ENCODE measurements at places on chromosomes 6 and 20.

GRCh38 chr6:15263780-15264374, 18.0 kb downstream of the JARID2 start:
- no peak for DNase-seq

DNA sequence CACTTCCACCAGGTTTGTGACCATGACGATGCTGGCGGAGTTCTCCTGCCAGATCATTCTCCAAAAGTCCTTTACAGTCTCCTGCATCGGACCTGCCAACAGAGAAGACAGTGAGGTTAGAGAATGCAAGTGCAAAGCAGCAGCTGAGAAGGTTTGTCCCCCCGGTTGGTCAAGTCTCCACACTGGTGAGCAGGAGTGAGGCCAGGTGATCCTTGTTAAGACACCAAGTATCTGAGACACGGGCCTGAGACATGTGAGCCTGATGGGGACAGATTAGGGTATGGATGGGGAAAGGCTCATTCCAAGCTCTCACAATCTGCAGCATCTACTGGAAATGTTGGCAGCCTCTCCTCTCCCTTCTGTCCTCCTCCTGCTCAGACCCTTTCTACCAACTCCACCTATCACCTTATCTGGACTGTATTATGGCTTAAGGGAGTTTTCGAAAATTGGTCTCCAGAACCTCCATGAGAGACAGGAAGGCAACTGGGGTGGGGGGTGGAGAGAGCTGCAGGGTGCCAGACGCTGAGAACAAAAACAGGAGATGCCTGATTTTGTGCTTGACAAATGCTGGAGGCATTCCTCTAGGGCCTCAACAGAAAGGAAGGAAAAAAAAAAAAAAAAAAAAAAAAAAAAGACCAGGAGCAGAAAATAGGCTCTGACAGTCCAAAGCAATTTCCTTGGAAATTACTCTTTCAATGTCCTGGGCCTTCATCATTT, 500.4 kb upstream of the CHD6 start:
- DNase-seq = no peak

DNA sequence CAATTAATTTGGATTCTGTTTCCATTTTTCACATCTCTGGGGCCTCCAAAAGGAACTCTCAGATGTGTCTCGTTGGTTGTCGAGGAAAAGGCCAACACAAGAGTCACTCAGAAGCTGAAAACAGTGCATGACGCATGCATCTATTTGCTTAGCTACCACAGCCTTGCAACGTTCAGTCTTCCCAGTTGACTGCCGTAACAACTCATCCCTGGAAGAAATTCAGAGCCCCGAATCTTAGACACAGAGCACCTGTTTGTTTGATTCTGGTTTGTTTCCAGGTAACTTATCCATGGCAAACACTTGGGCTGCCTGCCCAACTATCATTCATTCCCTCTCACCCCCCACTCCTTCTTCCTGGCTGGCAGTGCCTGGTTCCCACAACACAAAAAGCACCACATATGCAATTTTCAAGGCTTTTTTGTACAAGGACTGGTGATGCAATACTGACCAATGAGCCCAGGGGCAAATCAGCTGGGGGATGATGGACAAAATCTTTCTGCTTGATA, 60.5 kb downstream of the ZMYND8 start:
- DNase-seq = no peak

DNA sequence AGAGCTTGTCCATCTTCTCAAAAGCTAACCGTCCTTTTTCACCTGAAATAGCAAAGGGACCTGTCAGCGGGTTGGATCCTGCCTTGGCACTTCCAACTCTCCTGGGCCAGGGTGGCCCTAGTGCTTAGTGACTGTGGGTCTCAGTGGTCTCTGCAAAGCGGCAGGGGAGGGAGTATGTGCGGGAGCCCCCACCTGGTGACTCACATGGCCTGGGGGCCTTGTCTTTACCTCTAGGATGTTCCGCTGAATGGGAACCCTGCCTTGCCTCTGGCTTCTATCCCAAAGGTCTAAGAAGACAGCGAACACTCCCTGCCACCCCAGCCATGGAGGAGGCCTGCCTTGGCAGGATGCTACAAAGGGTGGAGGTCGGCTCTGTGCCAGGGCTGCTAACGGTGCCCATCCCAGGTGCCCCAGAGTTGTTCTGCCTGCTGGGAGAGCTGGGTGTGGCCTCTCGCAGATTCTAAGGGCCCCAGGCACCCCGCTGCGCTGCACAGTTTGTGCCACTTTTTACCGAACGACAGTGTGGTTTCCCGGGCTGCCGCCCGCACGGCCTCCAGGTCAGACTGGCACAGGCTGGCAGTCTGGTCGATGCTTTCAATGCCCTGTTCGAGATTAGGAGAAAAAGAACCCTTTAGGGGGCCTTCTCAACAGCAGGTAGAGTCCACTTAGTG, 77.2 kb downstream of the PTPN1 start:
- DNase-seq = no peak

- no peak for DNase-seq
These were observed 143.4 kb downstream of the ADGRB3 start for GRCh38 chr6:68778356-68779020.

- DNase-seq = no peak
These were observed 40.5 kb downstream of the SLC22A1 start for GRCh38 chr6:160162030-160162566.

- DNase-seq = no peak
These were observed 192.7 kb downstream of the UTRN start for GRCh38 chr6:144477856-144478255.

DNA sequence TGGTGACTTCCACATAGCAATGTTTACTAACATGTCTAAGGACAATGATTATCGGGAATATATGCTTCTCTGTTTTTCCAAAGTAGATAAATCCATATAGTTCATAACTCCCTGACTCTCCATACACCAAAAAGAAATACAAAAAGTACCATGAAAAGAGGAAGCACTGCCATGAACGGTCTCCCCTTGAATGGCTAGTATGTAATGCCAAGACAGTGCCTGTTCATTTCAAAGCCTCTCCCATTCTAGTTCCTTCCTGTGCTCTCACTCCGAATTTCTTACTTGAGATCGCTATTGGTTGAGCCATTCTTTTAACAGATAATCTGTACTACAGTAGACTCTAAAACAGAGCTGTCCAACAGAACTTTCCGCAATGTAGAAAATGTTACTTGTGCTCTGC, 54.8 kb upstream of the EDN1 start:
- DNase-seq = no peak

DNA sequence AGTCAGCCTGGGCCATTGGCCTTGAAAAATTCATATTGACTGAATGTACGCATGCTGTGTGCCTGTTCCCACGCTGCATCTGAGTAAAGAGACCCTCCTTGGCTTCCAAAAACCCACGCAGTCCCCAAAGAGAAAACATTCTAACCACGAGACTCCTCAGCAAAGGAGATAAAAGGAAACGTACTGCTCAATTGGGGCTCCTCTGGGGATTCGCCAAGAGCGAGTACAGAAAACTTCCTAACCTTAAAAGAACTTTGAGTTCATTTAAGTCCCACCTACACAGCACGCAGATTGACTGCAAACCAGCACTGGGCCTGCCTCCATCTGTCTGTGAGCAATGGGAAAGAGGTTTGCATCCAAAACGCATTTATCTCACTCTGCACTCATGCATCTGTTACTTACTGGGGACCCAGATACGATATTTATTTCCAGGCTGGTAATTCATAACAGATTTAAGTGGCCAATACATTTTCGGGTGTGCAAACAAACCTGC, 505.9 kb upstream of the CHD6 start:
- DNase-seq = no peak

GRCh38 chr6:24064106-24064505, 61.9 kb upstream of the NRSN1 start:
- DNase-seq = no peak

DNA sequence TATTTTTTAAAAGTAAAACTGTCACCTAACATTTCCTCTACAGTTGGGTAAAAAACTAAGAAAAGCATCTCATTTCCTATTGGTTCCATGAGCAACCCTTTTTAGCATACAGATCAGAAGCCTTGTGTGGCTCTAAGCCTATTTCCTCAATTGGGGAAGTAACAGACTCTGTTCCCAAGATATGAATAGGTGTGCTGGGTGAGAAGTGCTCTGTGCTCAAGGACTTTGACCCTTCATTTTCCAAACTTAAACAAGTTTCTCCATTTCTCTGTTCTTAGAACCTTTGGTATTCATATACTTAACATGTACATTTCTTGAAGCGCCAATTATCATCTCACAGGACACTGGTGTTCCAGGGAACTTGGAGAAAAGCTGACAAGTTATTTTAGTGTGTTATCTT, 24.1 kb downstream of the CARMIL1 start:
- DNase-seq = no peak

GRCh38 chr6:96466147-96466863, 55.3 kb upstream of the UFL1 start:
- DNase-seq = no peak

GRCh38 chr6:139846538-139847456, 472.3 kb upstream of the CITED2 start:
- DNase-seq = no peak

DNA sequence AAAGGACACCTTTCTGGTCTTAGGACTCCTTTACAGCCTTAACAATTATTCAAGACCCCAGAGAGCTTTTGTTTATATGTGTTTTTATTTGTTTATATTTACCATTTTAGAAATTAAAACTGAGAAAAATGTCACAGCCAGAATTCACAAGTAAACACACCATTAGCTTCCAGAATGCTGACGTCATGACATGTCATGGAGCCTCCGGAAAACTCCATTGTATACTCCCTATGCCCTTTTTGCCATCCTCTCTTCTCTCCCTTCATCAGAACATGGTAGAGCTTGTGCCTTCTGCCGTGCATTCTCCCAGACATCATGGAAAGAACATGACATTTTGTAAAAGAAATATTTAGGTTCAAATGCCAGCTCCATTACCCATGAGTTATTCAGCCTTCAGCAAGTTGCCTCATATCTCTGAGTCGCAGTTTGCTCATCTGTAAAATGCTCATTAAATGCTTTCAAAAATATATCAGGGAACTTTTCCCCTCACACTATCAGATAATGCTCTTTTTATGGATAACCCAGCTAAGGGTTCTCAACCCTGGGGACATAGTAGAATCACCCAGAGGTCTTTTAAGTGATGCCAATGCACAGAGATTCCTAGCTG, 27.8 kb downstream of the TNFAIP3 start:
- no peak for DNase-seq

DNA sequence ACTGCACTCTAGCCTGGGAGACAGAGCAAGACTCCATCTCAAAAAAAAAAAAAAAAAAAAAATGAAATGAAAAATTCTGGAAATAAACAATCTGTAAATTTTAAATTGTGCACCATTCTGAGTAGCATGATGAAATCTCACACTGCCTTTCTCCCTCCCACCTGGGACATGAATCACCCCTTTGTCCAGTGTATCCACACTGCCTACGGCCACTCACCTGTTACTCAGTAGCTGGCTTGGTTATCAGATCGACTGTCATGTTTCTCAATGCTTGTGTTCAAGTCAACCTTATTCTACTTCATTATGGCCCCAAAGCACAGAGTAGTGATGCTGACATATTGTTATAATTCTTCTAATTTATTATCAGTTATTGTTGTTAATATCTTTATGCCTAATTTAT, 58.7 kb upstream of the MTHFD1L start:
- DNase-seq = no peak

GRCh38 chr20:14928083-14928482, 590.7 kb upstream of the FLRT3 start:
- no peak for DNase-seq

DNA sequence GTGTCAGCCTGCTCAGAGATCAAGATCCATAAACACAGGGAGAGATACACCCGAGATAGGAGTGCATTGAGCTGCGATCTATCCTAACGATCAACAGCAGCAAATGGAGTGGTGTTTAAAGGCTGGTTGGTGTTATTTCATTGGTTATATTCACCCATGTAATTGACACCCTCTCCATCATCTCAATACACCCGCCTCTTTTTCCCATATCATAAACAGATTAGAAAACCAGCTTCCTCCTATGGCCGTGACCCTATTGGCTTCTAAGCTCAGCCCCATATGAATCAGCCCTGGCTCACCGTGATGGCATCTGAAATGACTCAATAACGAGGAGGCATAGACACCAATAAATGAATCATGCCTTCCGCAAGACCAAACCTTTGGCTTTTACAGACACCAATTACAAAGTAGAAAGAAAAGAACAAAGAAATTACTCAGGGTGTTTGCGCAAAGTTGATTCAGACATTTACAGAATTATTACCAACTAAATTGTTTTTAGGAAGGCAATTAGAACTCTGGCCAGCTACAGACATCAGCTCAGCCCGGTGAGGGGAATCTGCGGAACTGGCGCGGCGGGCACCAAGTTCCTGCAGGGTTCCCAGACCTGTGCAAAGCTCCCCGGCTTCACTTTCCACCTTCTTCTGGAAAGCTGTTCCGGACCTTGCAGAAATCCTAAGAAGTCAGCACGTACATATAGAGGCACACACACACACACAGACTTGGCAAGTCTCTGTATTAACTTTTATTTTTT, 11.5 kb downstream of the PMEPA1 start:
- no peak for DNase-seq

Measured in GM12864 (cell line).